Progenitor cell of endocrine pancreas (in vitro differentiated cells): ENCODE measurements at places on chromosomes 2 and 18.

DNA sequence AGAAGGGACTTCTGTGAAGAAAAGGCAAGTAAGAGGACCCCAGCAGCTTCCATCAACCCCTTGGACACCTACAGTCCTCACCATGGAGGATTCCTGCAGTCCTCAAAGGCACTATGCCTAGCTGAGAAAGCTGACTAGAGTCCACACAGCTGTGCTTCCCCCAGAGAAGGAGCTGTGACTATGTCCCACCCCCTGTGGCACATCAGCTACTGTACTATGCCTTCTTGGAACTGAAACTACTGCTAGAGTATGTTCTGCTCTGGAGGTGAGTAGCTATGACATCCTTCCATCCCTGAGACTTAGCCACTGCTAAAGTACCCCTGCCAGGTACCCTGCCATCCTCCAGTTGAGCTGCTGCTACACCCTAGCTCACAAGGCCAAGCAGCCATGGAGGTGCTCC is 690.2 kb upstream of the CHAC2 start:
- no peak for DNase-seq

DNA sequence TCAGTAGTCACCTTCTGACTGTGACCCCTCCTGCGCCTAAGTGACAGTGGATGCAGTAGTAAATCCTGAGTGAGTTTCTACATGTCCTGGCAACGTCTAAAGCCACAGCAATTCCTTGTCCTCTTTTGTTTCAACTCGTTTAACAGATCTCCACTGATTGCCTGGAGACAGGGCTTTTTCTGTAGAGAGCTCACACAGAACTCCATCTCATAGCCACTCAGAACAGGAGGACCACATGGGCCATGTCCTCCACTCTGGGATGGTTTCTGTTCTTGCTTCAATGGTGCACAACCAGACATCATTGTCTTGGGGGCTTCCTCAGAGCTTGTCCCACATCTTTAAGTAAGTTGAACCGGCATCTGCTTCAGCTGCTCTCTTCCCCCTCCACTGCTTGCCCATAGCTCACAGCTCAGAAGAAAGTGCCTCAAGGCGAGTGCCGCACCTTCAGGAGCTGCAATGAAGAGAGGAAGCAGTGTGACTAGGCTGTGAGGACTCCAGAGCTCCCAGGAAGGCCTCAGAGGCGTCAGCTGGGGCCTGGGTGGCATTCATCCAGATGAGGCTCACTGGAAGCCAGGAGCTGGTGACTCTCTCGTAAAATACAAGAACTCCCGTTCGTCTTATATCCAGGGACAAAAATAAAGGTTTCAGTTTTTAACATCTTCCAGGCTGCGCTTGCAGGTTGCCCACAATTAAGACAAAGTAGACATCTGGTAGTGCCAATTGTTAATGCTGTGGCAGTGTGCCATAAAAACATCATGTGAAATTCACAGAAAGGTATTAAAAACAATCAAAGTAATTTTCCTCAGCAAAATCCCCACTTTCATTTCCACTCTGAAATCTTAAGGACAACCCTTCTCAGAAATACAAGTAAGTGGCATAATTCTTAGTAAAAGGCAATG is 37.3 kb downstream of the ST3GAL5 start:
- DNase-seq: no peak

GRCh38 chr2:193276560-193276959 is 1081.8 kb upstream of the TMEFF2 start:
- DNase-seq: no peak

GRCh38 chr2:46298522-46299353 is 1.5 kb downstream of the EPAS1 start:
- DNase-seq: no peak

DNA sequence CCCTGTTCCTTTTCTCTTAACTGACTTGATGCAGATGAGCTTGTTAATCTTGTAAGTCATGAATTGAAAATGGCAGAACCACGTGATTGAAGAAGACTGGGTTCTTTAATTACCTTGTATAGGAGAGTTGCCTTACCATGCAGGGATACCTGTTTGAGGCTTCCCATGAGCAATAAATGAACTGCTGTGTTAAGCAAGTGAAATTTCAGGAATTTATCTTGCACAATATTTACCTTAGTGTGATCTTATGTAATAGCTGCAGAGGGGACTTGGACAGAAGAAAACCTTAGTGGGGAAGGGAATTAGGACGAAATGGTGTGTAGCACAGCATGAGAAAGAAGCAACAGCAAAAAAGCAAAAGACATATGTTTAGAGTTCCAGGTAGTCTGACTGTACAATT is 384.0 kb upstream of the TMEFF2 start:
- DNase-seq: no peak

- no peak for DNase-seq
These were observed 90.6 kb upstream of the CCDC141 start for GRCh38 chr2:179140571-179140970.

GRCh38 chr2:101113441-101114267 is 37.5 kb downstream of the TBC1D8 start:
- DNase-seq: no peak

GRCh38 chr2:178448968-178449661 is 1.9 kb downstream of the PRKRA start:
- no peak for DNase-seq

DNA sequence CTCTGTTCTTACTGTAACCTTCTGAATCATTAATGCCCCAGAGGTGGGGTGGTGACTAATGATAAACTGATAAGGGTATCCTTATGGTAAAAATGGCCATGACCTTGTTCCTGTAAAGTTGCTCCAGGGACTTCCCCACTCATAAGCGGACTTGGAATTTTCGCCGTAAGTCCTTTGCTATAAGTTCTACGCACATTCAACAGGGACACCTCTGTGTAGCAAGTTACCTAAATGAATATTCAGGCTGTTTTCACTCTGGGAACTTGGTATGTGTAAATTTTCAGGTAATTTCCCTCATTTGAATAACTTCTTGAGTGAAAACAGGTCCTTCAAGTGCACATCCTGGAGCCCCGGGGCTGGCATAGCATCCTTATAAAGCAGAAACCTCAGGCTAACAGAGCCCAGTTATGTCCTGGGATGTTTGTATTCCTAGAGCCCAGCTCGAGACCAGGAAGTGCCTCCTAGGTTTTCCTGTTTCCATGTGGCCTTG is 9.4 kb upstream of the AGFG1 start:
- DNase-seq: no peak

GRCh38 chr2:147913701-147914480 is 69.1 kb downstream of the ACVR2A start:
- DNase-seq: no peak

GRCh38 chr2:101399021-101399799 is 11.9 kb upstream of the CREG2 start:
- DNase-seq: no peak

DNA sequence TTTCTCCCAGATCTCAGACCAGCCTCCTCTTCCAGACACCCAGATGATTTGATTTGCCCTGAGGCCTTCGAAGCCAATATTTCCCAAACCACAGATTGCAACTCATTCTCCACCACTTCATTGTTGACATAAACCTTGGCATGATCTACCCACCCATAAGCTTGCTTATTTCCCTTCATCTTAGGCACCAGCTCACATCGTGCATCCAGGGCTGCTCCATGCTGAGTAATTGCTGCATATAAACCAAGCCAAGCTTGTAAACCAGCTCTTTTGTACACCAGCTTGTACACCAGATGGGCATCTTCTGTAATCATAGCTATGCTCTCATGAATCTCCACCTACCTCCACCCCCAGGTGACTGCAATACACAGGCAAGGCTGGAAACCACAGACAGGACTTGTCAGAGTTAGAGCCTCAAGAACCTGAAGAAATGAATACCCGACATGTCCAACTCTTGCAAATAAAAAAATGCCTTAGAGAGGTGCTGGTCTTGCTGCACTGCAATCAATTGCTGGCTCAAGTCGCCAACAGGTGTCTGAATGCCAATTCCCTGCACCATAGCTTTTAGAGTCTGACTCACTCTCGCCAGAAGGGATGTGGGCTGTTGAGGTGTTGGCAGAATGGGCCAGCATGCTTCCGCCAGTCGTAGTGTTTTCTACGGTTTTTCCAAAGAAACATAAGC is 31.5 kb downstream of the TRABD2A start:
- DNase-seq: no peak

DNA sequence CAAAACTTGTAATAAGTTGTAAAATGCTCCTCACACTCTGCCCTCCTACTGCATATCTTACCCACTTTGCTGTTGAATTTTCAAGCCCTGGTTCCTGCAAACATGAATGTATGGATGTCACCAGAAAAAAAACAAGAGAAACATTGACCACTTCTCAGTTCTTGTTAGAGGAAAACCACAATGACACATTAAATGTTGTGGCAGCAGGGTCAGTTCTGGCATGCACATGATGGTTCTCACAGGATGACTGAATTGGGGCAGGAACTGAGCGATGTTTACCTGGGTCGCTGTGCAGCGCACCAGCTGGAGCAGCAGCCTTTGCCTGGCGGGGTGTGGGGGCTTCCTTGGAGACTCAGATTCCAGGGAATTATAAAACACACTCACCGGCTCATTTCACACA is 14.0 kb upstream of the PRKCE start:
- no peak for DNase-seq
